ENCODE measurements at places on chromosomes 7 and 10.
A peak's percentile ranks its signal among the peaks of the same experiment; 100 is the strongest.

DNA sequence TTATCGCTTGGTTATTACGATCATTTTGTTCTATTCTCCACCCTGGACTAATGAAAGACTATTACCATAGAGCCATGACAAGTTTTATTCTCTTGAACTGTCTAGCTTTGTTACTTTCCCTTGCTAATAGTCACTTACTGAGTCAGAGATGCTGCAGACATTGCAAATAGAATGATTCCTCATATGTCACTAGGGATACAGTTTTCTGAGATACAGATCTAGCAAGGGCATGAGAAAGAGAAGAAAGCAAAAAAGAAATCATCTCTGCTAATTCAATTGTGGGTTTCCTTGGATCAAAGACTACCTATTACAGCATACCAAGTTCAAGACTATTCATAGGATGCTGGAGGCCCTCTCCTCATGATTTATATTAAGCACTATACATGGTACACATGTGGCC lies 204.3 kb downstream of the MBL2 start:
- no peak for DNase-seq

DNA sequence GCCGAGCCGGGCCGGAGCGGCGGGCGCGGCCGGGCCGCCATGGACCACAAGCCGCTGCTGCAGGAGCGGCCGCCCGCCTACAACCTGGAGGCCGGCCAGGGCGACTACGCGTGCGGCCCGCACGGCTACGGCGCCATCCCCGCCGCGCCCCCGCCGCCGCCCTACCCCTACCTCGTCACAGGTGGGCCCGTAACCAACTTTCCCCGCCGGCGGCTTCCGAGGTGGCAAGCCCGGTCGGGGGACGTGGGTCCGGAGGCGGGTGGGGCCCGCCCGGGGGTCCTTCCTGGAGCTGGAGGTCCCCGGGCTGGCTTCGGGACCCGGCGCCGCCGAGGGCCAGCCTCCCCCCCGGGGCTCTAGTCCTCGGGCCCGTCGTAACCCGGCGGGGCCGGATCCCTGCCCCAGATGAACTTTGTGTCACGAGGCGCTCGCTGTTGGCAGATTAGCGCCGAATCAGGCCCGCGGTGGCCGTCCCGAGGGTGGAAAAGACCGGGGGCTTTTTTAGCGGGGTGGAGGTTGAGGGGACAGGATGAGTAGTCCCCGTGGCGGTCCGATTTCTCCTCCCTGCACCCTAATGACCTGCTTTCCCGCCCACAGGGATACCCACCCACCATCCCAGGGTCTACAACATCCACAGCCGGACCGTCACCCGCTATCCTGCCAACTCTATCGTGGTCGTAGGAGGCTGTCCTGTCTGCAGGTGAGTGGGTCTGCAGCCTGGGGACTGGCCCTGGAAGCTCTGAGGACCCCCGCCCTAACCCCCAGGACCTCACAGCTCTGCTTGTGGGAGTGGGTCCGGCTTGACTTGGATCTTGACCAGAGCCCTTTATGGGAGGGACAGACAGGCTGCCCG lies 496 bp downstream of the BRI3 start:
- no peak for DNase-seq

DNA sequence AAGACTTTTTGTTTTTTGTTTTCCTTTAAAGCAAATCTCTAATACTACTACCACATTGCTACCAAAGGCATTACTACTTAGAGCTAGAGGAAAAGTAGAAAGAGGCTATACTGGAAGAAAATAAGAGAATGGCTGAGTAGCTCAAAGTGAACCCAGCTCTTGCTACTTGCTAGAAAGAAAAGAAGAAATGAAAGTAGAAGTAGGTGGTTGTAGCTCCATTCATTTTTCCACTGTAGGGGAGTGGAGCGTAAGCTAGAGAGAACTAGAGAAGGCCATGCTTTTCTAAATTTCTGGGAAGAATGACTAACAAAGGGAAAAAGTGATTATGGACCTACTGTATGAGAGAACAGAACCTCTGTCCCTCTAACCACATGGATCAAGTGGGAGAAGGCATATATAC lies 184.4 kb downstream of the PON1 start:
- DNase-seq = no peak

- no peak for DNase-seq
These were observed 302.1 kb downstream of the FZD1 start for GRCh38 chr7:91566402-91566732.

DNA sequence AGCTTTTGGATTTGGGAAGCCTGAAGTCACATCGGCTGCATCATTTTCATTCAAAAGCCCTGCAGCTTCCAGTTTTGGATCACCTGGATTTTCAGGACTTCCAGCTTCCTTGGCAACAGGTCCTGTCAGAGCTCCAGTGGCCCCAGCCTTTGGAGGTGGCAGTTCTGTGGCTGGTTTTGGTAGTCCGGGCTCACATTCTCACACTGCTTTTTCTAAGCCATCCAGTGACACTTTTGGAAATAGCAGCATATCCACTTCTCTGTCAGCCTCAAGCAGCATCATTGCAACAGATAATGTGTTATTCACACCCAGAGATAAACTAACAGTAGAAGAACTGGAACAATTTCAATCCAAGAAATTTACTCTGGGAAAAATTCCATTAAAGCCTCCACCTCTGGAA lies 18.5 kb downstream of the NUP42 start:
- DNase-seq = no peak

GRCh38 chr10:20768843-20769242 lies 128.3 kb downstream of the NEBL start:
- DNase-seq = peak; percentile 57

DNA sequence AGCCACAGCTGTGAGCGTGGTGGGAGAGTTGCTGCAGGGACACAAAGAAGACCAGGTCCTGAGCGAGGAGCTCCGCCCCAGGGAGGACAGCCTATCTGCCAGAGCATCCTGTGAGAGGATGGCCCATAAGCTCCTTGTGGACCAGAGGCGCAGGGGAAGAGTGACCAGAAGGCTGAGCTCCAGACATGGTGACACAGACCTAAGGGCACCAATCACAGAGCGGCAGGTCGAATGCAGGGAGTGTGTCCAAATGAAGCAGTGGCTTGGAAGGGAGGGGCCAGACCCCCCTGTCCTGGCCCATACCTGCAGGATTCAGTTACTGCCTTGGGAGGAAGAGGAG lies 135.8 kb upstream of the TMEM72 start:
- DNase-seq = no peak

GRCh38 chr7:26397796-26398426 lies 106.2 kb downstream of the SNX10 start:
- no peak for DNase-seq

- no peak for DNase-seq
These were observed 71.9 kb downstream of the FZD1 start for GRCh38 chr7:91336106-91336505.

DNA sequence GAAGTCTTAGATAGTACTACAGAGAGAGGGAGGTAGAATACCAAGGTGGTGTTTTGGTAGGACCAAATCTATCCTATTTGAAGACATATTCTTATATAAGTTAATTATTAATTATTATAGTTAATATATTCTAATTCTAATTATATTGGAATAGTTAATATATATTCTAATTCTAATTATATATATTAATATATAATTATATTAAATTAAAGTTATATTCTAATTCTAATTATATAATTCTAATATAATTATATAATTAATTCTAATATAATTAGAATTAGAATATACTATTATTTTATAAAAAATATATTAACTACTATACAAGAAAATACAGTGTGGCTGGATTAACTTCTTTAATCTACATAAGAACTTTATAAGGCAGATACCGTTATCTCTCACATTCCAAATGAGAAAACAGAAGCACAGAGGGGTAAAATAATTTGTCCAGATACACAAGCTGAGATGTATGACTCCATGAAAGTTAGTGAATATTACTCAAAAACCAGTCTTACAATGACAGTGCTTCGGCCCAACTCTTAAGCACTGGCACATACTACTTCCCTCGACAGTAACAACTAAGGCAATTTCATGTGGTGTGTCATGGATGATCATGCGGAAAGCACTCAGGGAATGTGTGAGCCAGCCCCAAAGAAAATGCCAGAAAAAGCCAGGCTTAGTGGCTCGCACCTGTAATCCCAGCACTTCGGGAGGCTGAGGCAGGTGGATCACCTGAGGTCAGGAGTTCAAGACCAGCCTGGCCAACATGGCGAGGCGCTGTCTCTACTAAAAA lies 42.6 kb downstream of the TYW1B start:
- peak; percentile 8 for DNase-seq

- no peak for DNase-seq
These were observed 78.0 kb downstream of the DKK1 start for GRCh38 chr10:52391927-52392602.

GRCh38 chr10:122164023-122164601 lies 107.0 kb upstream of the BTBD16 start:
- no peak for DNase-seq

DNA sequence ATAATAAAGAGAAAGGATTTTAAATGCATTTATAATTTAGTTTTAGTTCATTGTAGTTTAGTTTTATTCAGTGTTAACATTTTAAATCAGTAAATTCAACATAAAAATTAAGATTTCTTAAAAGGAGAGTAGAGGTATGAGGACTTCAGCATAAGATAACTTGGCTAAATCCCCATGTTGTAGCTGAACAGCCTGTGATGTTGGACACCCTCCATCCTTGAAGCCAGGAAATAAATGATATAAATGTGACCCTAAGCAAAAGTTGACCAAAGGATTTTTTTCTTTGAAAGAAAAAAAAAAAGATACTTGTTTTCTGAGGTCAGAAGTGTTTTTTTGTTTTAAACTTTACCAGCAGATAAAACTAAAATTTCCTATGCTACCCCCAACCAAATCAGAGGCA lies 48.7 kb downstream of the GNAI1 start:
- no peak for DNase-seq

DNA sequence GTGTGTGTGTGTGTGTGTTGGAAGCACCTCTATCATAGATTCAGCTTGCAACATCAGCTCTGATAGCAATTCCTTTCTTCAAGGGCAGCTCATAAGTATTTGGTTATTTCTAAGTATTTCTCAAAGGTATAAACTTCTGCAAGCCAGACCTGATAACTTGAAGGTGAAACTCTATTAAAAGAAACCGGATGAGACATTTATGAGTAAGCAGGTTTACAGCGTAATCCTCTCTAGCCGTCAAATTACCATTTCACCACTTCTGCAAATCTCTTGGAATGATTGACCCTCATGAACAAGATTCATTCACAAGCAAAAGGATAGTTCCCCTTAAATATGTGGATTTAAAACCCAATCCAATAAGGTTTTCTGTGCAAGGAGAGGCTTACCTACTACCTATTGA lies 23.1 kb downstream of the PDE1C start:
- no peak for DNase-seq

- DNase-seq = no peak
These were observed 29.5 kb downstream of the CARD11 start for GRCh38 chr7:3013975-3014792.

DNA sequence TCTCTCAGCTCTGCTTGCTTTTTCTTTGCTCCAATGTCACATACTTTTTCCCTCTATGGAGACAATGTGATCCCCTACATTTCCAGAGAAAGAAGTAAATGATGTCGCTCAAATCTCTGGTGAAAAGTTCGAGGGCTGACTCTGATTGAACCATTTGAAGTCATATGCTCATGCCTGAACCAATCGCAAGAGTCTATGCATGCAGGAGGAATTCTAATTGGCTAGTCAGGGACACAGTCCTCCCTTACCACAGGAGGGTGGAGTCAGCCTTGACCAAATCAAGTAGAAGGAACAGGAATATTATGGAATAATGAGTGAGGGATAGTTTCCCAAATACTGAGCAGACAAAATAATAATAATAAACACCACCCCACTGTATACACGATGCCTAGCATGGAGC lies 96.8 kb downstream of the PRLHR start:
- DNase-seq = no peak

GRCh38 chr7:116626886-116627285 lies 45.1 kb upstream of the MET start:
- no peak for DNase-seq

GRCh38 chr10:124946945-124947344 lies 5.0 kb downstream of the ZRANB1 start:
- peak; percentile 46 for DNase-seq

- peak; percentile 59 for DNase-seq
These were observed 464 bp downstream of the DENND2A start for GRCh38 chr7:140640060-140640637.

- no peak for DNase-seq
These were observed 46.5 kb upstream of the PTN start for GRCh38 chr7:137390076-137390475.

DNA sequence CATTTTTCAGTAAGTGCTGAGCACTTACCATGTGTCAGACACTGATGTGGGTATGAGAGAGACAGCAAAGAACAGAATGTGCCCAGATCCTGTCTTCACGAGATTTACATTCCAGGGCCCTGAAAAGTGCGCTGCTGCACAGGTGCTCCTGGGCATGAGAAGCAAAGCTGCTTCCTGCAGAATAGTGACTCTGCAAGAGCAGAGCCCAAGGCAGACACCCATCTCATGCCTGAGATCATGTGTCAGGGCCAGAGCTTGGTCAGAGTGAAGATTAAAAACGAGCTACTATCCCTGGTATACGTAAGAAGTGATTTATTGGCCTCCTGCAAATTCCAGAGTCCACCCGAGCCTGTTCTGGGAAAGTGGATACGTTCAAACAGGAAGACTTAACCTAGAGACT lies 824.4 kb downstream of the GRID1 start:
- no peak for DNase-seq

DNA sequence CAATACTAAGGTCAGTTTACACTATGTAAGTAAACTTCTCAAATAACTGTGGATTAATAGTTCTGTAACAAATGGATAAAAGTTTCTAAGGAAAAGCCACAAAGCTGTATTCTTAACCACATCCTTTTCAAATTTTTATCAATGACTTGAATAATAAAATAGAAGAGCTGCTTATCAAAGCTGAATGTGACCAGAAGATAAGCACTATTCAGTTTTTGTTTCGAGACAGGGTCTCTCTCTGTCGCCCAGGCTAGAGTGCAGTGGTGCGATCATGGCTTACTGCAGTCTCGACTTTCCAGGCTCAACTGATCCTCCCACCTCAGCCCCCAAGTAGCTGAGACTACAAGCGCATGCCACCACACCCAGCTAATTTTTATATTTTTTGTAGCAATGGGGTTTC lies 17.0 kb downstream of the UPF2 start:
- no peak for DNase-seq

GRCh38 chr10:125101049-125101448 lies 59.3 kb downstream of the CTBP2 start:
- no peak for DNase-seq

GRCh38 chr7:141563956-141564623 lies 12.9 kb downstream of the AGK start:
- peak; percentile 44 for DNase-seq

DNA sequence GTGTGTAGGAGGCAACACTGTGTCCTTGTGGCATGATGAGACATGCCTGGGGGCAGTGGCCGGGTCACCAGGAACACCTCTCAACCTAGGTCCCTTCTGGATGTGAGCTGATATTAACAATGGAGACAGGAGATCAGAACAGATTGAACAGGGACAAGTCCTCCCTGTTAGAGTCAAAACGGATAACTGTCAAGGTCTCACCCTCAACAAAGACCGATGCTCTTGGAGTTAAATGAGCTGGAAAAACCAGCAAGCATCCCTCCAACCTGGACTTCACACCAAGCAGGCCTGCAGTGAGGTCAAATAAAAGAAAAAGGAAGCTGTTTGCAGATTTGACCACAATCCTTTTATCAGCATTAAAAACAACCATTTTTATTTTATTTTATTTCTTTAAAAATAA lies 49.0 kb downstream of the SLIT1 start:
- no peak for DNase-seq

GRCh38 chr7:25636168-25636567 lies 407.9 kb upstream of the NPVF start:
- no peak for DNase-seq

GRCh38 chr10:69861251-69862240 lies 59.8 kb downstream of the COL13A1 start:
- DNase-seq = peak; percentile 93
